ENCODE measurements at places on chromosomes 2 and 18. TPM values are rescaled to one million over a fixed set of nuclear protein-coding genes. Genes with fewer than 3 reads are reported as not detected.

Gene UGT1A8
- not detected for total RNA-seq

Gene GNAL
- total RNA-seq, result not detected

Gene ADD2
- total RNA-seq, result 25.7 TPM

Gene GPR39
- not detected for total RNA-seq

Gene MXD1
- total RNA-seq, result 14.3 TPM

Gene INSIG2
- total RNA-seq, result 30.6 TPM

Gene HMSD
- total RNA-seq, result not detected
